ENCODE measurements at places on chromosomes 1 and 21.

- no peak for DNase-seq
Measured at GRCh38 chr1:198363625-198364151, 176.8 kb downstream of the ATP6V1G3 start.

DNA sequence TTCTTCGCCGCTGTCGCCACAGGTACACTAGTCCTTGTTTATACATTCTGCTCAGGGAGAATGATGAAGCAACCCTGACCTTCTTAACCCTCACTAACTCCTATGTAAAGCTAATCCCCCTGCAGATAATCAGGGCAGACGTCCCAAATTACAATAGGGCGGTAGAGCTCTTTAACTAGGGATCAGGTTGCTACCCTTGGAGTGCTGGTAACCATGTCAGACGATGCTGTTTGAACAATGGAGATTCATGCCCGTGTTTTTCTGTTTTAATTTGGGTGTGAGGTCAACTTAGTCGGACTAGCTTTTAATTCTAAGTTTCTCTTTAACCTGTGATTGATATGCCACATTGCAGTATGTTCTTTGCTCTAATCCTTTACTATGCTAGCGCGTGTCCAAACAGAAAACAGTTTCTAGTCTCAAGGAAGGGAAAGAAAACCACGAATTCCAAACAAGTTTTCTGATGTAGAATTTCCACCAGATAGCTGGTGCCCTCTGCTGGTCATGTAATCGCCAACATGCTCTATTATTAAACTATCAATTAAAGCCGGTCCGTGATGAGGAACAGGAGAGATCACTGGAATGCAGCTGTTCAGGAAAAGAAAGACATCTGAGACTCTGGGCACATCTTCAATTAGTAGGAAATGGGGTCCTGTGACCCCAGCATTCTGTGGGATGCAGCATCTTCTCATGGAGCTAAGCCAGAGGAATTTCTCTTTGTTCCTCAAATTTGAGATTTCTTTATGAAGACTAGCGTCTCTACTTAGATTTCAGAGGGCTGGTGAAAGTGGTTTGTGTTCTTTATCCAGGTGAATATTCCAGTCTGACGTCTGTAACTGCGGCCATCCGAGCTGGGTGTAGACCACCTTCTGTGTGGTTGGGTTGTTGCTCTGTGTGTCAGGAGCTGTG, 18.3 kb upstream of the VAMP3 start:
- DNase-seq, result no peak

DNA sequence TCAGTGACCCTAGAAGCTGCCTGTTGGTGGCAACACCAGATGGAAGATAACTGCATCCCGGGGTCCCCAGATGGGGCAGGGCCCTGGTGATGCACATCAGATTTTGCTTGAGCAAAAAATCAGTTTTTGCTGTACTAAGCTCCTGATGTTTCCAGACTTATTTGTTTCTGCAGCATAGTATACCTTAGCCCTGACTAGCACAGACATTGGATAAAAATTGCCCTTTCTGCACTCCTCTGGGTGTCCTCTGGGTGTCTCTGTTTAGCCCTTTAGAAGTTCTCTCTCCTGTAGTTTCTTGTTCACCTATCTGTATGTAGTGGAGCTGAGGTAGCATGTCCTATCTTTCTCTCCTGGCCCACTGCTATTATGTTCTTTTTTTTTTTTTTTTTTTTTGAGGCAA, 30.3 kb upstream of the PLA2G2C start:
- DNase-seq, result no peak

- DNase-seq, result no peak
Measured at GRCh38 chr1:188615321-188615720, 1786.6 kb downstream of the PLA2G4A start.

DNA sequence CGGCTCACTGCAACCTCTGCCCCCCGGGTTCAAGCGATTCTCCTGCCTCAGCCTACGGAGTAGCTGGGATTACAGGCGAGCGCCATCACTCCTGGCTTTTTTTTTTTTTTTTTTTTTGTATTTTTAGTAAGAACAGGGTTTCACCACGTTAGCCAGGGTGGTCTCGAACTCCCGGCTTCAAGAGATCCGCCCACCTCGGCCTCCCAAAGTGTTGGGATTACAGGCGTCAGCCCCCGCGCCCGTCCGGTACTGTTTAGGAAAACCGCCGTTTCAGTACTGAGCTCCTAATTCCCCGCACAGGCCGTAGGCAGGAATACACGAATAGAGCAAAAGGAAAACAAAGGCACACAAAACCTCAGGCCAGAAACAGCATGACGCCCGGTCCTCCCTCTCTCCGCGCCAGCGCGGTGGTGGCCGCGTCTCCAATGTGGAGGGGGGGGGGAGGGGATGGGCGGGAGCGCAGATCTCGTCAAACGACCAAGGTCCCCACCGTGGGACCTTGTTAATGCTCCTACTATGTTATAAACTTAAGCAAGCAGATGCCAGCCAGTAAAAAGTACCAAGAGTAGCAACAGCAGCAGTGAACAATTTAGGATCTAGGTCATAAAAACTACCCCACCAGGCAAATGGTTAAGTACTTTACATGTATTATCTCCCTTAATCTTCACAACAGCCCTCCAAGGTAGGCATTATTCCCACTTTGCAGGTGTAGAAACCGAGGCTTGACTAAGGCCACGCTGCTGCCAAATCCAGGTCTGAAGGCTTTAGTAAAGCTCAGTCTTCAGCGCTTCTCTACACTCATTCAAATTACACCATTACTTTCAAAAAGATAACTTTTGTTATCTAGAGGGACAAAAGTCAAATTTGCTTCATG, 648 bp upstream of the ADAR start:
- DNase-seq, result no peak

DNA sequence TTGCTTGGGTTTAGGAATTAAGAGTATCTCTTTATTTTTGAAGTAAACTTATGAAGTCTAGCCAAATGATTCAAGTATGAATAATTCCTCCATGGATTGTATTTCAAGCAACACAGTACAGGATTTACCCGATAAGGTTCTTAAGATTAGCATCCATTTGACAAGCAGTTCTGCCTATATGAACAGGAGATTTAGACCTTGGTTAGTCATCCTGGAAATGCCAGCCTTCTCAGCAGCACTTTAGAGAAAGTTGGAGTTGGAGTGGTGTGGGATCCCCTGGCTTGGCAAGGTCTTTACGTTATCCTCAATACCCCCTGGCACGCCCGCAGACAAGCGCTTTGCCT, 1.6 kb downstream of the BCAR3 start:
- no peak for DNase-seq

DNA sequence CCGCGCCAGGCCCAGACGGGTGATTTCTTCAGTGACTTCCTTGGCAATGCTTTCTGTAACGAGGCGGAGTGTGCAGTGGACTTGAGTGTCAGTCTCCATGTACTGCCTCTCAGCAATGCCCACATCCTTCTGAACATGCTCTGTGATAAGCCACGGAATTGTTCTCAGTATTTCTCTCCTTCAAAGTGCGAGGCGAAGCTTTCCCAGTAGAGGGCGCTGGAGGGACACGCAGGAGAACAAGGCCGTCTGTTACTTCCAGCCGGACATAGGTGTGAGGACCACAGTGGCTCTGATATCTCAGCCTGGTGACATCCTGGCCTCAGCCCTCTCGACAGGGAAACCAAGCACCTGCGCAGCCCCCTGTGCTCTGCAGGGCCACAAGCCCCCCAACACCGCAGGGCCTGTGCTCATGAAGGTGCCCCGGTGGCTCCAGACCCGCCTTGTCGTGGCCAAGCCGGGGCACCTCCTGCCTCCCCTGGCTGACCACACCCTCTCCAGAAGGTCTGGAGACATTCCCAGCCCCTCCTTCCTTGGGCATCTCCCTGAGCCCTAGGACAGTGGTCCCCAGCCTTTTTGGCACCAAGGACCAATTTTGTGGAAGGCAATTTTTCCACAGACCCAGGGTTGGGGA, 46.1 kb upstream of the BACE2 start:
- DNase-seq, result no peak

DNA sequence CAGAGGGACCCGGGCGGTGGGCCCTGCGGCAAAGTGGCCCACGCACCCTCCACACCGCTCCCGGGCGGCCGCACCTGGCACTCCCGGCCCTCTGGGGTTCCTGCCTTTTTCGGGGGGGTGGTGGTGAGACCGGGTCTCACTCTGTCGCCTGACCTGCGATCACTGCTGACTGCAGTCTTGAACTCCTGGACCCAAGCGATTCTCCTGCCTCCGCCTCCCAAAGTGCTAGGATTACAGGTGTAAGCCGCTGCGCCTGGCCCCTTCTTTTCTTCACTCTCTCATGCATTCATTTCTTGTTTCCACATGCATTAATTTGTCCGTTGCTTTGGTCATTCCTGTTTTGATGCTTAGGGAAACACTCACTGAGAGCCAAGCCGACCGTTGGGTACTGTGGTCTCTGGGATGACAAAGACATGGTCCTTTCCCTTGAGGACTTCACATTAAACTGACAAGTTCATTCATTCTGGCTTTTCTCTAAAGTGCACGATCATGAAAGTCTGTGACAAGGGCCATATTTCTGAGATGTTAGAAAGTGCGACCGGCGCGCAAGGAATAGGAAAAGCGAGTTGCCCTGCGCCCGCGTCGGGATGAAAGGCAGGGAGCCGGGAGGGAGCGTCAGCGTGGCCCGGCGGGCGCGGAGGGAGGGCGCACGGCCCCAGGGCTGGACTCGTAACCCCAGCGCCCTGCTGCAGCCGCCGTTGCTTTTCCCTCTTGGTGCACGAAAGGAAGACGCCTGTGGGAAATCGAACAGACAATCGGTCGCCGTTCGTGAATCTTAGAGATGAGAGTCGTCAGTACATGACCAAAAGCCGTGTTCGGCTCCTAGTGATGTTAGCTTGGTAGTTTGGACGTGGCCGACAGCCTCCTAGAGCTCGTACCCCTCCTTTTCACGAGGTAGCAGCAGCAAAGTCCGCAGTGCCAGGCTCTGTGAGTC, 1.0 kb upstream of the MCOLN2 start:
- DNase-seq, result no peak

DNA sequence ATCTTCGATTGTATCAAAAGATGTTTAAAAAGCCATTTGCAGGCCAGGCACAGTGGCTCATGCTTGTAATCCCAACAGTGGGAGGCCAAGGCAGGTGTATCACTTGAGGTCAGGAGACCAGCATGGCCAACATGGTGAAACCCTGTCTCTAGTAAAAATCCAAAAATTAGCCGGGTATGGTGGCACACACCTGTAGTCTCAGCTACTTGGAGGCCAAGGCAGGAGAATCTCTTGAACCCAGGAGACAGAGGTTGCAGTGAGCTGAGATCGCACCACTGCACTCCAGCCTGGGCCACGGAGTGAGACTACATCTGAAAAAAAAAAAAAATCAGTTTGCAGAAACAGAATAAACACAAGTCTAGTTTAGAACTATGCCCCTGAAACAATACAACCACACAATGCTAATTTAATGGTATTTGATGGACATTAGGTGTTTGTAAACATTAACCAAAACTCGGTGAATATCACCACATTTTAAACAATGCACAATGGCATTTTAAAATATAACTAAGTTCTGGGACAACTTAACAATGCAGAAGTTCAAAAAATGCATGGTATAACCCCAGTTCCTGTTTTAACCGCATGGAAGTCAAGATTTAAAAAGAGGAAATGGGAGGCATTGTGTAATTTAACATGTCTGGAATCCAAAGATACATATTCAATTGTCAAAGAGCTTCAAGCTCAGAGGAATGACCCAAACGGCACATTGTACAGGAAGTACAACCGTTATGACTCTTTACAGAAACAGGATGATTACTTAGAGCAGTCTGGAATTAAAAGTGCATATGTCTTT, 7.1 kb upstream of the PTTG1IP start:
- no peak for DNase-seq

DNA sequence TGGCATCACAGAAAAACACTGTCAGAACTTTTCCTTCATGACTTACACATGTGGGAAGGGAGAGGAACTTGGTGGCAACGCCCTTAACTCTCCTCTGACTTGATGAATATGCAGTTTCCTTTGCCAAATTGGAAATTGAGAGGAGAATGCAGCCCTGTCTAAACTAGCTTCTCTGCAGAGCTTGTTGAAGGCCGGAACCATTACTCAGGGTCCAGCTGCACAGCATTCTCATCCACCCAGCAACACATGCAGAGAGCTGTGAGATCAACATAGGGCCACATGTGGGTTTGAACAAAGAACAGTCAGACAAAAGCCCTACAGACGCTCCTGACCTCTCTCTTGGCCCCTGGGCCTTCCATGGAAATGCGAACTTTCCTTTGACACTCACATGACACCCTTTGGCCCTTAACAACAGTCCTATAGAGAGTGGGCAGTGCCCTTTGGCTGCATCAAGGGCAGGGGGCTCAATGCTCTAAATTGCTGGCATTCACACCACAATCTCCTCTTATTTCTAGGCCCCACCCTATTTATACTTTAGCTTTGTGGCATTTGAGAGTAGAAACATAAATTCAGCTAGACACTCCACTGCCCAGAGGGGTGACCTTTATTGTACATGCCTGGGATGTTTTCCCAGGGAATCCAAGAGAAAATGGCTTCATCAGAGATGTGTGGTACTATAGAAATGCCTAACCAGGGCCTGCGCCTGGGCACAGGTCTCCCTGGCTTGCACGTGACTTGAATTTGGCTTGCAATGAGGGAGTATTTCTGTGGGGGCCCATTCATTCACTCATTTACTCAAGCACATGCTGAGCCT, 64.4 kb downstream of the CDC7 start:
- DNase-seq, result no peak

GRCh38 chr1:53732912-53733317, 6.0 kb downstream of the GLIS1 start:
- DNase-seq, result no peak
